ENCODE measurements at places on chromosomes 3 and 15.

GRCh38 chr3:127452321-127452821 is 138.2 kb downstream of the TPRA1 start:
- no peak for DNase-seq

GRCh38 chr3:18634461-18634860 is 209.3 kb upstream of the SATB1 start:
- DNase-seq, result no peak

- no peak for DNase-seq
Observed at GRCh38 chr3:192336286-192336685, 391.1 kb downstream of the FGF12 start.

- no peak for DNase-seq
Observed at GRCh38 chr3:122295266-122296062, 29.6 kb upstream of the CSTA start.

- DNase-seq, result no peak
Observed at GRCh38 chr3:197511130-197511529, 44.6 kb downstream of the BDH1 start.

DNA sequence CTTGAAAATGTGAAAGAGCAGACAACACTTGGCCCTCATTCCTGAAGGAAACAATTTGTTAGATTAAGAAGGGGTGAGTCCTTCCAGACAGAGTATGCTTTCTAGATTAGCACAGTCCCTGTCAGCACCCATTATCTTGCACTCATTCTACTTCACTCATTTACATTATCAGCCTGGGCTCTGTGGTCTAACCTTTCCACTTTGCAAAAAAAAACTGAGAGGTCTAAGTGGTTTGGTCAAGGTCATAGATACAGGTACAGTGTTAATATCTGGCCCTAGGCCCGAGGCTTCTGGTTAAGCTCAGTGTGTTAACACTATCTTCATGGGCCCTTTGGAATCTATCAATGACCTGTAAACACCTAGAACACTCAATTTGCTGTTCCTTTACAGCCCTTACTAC is 123.4 kb upstream of the LRRN1 start:
- no peak for DNase-seq

GRCh38 chr3:52218454-52218853 is 7.0 kb downstream of the TLR9 start:
- DNase-seq, result no peak

DNA sequence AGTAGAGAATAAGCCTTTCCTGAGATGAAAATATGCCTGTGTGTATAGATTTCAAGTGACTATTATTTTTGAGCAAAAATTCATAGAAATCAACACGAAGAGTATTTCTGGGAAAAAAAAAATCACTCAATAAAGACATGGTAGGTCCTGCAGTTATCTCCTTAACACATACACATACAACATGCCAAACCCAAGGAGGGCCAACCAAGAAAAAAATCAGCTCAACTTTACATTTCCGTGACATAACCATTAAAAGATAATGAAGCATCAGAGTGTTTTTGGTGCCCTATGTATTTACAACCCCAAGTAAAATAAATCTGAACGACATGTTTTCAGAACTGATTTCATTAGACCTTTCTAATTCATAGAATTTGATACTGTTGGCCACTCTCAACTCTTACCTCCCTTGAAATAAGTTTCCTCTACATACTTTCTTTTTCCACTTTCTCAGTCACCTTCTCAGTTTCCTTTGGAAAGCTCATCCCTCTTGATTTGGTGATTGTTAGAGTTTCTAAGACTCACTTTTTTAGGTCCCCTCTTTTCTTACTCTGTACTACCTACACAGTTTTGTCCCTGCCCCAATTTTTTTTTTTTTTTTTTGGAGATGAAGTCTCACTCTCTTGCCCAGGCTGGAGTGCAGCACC is 162.3 kb downstream of the TBL1XR1 start:
- no peak for DNase-seq

DNA sequence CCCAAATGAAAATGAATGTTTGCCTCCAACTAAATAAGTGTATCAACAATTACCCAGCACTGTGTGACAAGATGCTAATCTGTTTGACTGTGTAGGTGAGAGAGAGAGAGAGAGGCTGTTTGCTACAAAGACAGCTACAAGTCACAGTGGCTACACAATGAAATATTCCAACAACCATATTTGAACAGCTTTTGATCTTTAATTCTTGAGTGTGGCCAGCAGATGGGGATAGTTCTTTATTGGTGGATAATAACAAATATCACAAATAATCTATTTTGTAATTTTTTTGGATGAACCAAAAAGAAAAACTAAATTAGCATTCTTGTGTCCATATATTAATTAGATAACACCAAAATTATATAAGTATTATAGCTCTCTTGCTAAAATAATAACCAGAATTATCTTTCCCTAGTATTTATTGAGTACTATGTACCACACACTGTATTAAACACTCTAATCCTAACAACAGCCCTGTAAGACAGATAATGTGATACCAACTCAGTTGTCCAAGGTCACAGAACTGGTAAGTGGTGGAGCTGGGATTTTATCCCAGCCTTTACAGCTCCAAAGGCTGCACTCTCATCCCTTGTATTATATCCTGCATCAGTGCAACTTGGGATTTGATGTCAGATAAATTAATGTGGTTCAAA is 61.9 kb upstream of the C3orf80 start:
- DNase-seq, result no peak

GRCh38 chr15:96544162-96544756 is 213.8 kb downstream of the NR2F2 start:
- no peak for DNase-seq

GRCh38 chr15:35197306-35197705 is 112.2 kb upstream of the NANOGP8 start:
- no peak for DNase-seq

- no peak for DNase-seq
Observed at GRCh38 chr3:99862208-99862607, 44.5 kb downstream of the CMSS1 start.

DNA sequence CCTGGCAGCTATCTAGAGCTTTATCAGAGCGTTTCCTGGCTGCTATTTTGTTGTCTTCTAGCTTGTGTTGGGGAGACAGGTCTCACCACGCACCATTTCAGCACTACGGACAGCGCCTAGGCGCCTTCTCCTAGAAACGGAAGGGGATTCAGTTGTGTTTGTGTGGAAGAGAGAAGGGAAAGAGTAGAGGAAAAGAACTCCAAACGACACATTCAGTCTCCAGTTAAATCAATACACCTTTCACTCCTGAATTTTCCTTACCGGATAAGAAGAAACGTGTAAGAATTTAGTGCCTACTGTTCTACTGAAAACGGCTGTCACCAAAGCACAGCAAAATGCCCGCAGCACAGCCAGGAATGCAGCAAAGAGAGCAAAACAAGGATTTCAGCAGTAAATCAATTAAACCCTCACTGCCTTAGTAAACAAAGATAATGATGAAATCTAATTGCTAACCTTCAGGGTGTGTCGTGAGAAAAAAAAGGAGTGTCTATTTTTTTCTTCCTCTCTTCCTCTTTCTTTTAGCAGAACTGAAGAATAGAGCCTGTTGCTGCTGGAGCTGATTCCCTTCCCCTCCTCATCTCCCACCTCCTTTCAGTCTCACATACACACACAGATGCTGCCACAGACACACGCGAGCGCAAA is 412 bp upstream of the CTXN2 start:
- peak; percentile 10 for DNase-seq

- DNase-seq, result no peak
Observed at GRCh38 chr3:76789237-76789636, 250.7 kb upstream of the ROBO2 start.

DNA sequence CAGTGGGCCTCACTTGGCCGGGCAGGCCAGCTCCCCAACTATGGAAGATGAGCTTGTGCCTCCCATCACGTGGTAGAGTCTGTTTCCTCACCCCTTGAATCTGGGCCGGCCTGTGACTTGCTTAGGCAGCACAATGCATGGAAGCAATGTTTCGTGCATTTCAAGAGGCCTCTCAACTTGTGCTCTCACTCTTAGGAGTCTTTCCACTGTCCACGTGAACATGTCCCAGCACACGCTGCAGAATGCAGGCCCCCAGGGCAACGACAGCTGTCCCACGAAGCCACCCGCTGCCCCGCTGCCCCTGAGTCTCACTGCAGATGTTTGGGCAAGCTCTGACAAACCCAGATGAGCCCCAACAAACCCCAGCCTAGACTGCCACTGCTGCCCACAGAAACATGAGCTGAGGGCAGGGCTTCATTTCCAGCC is 27.2 kb upstream of the SLC41A3 start:
- DNase-seq, result no peak

DNA sequence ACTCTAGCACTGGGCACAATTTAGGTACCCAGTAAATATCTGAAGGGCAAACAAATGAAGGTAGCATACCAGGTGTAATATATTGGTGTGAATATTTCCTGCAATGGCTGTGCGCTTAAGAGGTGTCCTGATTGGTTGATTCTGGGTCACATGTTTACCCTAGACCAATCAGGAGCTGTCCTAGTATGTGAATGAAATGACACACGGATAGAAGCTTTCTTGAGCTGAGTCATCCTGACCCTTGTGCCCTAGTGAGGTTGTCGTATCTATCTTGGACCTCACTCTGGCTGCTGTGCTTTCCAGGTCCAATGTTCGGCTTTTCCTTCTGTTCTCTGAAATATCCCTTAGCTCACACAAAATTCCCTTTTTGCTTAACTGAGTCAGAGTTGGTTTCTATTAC is 58.1 kb upstream of the FOXP1 start:
- DNase-seq, result no peak

DNA sequence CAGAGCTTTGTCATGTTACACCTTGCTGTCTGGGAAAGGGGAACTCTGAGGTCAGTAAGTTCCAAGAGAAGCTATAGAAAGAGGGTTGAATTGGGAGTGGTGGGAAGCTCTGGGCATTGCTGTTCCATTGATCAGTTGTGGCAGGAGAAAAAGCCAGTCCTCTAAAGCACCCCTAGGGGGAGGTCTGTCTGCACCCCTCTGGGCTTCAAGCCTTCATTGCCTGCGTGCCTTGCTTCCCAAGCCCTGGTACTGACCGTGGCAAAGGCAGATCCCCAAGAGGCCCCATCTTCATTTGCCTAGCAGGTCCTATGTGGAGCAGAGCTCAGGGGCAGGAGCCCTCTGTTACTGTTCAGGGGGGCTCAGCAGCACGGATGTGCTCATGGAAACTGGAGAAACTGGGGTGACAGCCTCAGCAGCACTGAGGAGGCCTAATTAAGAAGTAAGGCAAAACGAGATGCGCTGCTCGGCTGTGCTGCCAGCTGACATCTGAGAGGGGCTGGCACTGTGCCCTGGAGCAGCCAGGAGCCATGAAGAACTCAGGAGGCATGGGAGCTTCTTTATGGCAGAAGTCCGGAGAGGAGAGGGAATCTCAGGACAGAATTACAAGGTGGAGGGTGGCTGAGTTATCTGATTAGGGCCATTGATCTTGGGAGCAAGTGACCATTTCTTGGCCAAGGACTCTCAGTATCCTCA is 270.9 kb downstream of the RPLP1 start:
- DNase-seq, result no peak

DNA sequence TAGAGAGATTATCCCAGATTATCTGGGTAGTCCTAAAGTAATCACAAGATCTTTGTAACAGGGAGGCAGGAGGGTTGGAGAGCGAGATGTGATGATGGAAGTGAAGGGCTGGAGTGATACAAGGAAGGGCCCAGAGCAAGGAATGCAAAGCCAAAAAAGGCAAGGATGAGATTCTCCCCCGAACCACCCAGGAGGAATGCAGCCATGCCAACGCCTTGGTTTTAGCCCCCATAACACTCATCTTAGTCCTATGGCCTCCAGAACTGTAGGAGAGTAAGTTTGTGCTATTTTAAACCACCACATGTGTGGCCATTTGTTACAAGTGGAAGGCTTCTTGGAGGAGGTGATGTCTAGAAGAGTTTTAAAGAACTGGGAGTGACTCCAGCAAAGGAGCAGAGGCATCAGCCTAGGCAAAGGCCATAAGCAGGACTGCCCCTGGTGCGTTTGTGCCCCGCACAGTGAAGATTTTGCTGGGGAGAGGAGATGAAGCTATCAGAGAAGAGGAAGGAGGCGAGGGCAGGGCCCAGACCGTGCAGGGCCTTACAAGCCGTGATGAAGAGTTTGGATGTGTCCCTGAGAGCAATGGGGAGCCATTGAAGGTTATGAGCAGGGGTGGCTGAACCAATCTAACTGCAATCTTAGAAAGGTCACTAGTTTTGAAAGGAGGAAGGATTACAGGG is 25.3 kb upstream of the CORO2B start:
- DNase-seq, result no peak

DNA sequence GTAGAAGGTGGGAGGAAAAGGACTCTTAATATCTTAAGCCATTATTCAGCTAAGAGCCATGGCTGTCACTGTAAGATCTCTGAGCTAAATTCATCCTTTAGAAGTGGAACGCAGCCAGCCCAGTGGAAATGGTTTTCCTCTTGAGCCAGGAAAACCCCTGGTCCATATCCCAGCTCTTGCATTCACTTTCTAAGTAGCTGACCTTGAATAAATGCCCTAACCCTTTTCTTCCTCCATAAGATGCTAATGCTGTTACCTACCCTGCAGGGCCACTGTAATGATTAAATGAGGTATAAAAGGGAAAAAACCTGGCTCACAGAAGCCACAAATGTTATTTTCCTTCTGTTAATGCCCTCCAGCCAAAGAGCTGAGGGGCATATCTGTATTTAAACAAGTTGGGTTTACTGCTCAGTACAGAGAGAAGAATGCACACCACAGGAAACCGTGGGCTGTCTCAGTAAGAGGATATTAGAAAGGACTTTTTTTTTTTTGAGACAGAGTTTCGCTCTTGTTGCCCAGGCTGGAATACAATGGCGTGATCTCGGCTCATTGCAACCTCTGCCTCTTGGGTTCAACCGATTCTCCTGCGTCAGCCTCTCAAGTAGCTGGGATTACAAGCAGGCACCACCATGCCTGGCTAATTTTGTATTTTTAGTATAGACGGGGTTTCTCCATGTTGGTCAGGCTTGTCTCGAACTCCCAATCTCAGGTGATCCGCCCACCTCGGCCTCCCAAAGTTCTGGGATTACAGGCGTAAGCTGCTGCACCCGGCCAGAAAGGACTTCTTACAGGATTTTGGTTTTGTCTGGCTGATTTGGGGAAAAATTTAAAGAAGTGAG is 6.8 kb downstream of the UBL7 start:
- no peak for DNase-seq

- DNase-seq, result no peak
Observed at GRCh38 chr15:52466716-52467115, 62.0 kb downstream of the MYO5A start.

- DNase-seq, result no peak
Observed at GRCh38 chr3:78870484-78870883, 897.3 kb downstream of the ROBO1 start.

GRCh38 chr3:38510631-38511030 is 14.5 kb downstream of the EXOG start:
- DNase-seq, result no peak

DNA sequence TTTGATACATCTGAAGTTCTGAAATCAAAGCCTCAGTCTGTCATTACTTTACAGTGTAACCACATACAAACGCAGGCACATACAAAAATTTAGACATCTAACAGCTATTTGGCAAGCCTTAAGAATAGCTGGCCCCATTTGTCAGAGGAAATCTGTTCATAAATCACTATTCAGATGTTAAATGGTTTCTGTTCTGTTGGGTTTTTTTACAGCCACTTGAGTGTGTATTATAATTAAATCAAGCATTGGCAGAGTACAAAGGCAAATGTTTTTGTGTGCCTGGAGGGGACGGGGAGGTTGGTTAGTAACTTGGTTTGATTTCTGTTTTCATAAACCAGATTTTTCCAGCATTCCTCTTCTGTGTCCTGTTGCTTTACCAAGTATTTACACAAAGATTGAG is 24.1 kb downstream of the PIGB start:
- no peak for DNase-seq

Measured in stimulated activated CD4-positive, alpha-beta T cell treated with anti-CD3 and anti-CD28 coated beads, Interleukin-1b, Interleukin-23, amount 100 ng/mL, for 4 hours (primary cell).